ENCODE measurements at places on chromosomes 3 and 15.
A peak's percentile ranks its signal among the peaks of the same experiment; 100 is the strongest.

- no peak for DNase-seq
Observed at GRCh38 chr3:191303596-191303995, 25.6 kb upstream of the CCDC50 start.

- DNase-seq: no peak
Observed at GRCh38 chr15:99616773-99617342, 51.1 kb downstream of the MEF2A start.

- DNase-seq: no peak
Observed at GRCh38 chr15:98794211-98794610, 145.9 kb downstream of the IGF1R start.

- DNase-seq: peak; percentile 16
Observed at GRCh38 chr3:58691997-58692396, 25.4 kb upstream of the FAM3D start.

GRCh38 chr3:42345811-42346210 lies 64.6 kb downstream of the LYZL4 start:
- DNase-seq: no peak

- no peak for DNase-seq
Observed at GRCh38 chr3:54527521-54527920, 400.3 kb downstream of the LRTM1 start.

DNA sequence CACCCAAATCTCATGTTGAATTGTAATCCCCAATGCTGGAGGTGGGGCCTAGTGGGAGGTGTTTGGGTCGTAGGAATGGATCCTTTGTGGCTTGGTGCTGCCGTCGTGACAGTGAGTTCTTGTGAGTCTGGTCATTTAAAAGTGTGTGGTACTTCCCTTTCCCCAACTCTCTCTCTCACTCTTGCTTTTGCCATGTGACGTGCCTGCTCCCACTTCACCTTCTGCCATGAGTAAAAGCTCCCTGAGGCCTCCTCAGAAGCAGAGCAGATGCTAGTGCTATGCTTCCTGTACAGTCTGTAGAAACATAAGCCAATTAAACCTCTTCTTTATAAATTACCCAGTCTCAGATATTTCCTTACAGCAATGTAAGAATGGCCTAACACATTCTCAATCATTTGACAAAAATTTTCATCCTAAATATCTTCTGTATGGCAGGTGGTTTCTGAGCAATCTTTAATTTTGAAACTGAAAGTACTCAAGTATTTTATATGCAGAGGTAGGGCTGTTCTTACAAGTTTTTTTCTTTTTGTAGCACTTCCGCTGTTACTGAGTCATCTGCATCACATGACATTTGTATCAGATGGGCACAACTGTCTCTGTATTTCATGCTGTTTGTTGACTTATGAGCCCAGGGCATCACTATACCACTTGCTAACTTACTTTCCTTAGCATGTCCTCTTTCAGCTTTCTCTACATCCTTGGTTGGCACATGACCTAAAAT lies 8.8 kb downstream of the RPL39L start:
- peak; percentile 23 for DNase-seq

DNA sequence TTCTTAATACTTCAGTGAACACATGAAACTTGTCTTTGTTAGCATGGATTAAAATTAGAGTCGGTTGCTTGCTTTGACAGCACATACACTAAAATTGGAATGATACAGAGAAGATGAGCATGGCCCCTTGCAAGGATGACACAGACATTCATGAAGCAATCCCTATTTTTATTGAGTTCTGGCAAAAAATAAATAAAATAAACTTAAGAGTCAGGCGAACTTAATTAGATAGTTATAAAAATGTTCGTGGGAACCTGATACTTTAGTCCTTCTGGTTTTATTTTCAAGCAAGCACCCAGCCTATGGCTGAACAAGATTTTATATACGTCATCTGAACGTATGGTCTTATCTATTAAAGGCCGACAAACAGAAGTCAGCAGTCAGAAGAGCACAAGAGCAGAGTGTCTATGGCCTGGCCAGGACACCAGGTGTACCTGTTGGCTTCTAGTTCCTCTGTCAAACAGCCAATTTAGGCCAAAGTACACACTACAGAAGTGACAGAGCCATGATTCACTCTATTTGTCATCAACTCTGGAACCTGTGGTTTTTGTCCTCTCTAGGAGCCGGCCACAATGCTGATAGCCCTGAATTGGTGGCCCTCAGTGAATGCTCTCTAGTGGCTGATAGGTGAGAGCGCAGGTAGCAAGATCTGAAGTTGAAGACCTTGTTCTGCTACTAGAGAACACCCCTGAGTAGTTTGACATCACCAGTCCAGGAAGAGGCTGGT lies 64.3 kb downstream of the LEO1 start:
- no peak for DNase-seq

- DNase-seq: peak; percentile 71
Observed at GRCh38 chr3:172550347-172550943, 27.2 kb upstream of the TNFSF10 start.

- no peak for DNase-seq
Observed at GRCh38 chr3:44001072-44001471, 240.6 kb upstream of the TOPAZ1 start.

DNA sequence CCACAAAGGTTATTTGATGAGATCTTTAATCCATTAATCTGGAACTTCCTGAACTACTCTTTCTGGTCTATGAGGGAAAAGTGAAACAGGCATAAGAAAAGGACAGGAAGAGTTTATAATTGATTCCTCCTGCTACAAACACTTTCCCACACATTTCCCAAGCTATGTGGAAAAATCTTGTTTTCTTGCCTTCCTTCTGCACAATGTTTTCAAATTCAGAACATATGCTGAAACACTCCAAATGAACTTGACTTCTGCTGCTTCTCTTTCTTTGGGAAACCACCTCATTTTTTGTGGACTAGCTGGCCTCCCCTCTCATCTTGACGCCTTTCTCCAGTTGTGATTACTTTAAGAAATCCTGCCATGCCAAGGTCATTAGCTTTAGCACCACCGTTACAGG lies 100.7 kb upstream of the PTPRG start:
- no peak for DNase-seq

DNA sequence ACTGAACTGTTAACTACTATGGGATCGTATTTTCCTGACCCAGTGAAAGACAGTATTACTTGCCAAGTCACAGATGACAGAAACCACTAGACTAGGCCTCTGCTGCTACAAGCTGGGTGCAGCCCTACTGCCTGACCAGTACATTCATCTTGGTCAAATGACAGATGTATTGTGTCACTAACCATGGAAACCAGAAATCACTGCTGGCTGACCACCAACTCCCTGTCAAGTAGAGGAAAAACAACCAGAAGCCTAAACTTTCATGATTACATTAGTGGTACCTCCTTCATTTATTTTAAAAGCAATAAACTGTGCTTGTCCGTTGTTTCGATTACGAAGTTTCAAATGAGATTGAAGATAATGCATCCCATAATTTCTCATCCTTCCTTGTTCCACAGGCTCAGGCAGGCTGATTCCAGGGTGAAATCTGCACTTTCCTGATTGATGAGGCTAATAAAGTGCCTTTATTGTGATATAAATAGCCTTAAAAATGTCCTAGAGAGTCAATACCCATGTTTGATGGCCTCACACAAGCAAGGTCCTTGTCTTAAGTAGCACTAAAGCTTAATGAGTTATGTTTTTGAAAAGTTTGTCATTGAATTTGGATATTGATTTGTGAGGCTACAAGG lies 309.7 kb downstream of the LSAMP start:
- peak; percentile 75 for DNase-seq

Measured in foreskin fibroblast (primary cell).